Activated T-cell treated with anti-CD3 and anti-CD28 coated beads for 1 hour (primary cell): ENCODE measurements at places on chromosomes 3 and 15.

- DNase-seq, result no peak
Measured at GRCh38 chr3:16724487-16724886, 119.3 kb upstream of the DAZL start.

- no peak for DNase-seq
Measured at GRCh38 chr3:146566138-146566537, 21.7 kb upstream of the PLSCR1 start.

DNA sequence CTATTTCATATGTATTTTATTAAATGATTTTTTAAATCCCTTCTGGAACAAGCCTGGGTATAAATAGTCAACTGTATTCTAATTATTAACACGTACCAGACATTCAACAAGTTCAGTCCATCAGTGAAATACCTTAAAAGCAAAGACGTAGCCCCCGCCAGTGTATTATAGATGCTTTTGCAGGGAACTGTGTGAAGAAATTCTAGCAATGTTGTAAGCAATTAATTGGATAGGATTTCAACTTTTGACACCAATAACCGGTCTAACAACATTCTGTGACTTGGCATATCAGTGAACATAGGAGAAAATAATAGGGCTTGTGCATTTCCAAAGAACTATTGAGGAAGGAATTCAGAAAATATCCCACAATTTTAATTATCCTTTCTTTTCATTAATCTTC, 67.2 kb upstream of the TGFBR2 start:
- no peak for DNase-seq

- no peak for DNase-seq
Measured at GRCh38 chr3:72285502-72285901, 500.6 kb upstream of the PROK2 start.

GRCh38 chr3:194984066-194984465, 286.9 kb downstream of the XXYLT1 start:
- no peak for DNase-seq

DNA sequence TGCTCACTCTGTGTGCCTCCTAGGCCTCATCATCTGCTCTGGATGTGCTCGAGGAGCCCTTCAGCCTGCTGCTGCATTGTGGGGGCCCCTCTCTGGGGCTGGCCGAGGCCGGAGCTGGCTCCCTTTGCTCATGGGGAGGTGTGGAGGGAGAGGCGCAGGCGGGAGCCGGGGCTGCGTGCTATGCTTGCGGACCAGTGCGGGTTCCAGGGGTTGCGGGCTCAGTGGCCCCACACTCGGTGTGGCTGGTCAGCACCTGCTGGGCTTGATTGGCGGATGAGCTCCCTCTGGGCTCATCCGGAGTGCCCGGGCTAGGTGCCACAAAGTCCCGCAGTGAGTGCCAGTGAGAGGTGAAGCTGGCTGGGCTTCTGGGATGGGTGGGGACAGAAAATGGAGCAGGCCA, 264.2 kb downstream of the SI start:
- DNase-seq, result no peak
